ENCODE measurements at places on chromosomes 12 and 14.

- no peak for DNase-seq
Observed at GRCh38 chr12:124476011-124476400, 91.4 kb downstream of the NCOR2 start.

GRCh38 chr12:65546528-65546927 lies 268.0 kb downstream of the MSRB3 start:
- DNase-seq, result no peak

DNA sequence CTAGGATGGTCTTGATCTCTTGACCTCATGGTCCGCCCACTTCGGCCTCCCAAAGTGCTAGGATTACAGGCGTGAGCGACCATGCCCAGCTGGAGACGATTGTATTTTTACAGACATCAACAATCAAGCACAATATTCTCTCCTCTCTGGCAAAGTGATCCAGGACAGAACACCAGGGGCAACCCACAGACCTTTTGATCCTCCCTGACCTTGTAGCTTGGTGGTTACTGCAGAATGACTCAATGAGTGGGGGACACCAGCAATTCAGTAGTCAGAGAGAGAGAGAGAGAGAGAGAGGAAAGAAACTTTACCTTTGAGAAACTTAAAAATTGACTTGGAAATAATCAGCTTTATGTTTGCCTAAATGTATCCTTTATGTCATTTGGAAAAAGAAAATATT lies 51.2 kb downstream of the DRAM1 start:
- no peak for DNase-seq

GRCh38 chr12:106585105-106585520 lies 2.3 kb downstream of the RFX4 start:
- DNase-seq, result no peak

- no peak for DNase-seq
Observed at GRCh38 chr14:79608446-79608845, 602.9 kb downstream of the DIO2 start.

DNA sequence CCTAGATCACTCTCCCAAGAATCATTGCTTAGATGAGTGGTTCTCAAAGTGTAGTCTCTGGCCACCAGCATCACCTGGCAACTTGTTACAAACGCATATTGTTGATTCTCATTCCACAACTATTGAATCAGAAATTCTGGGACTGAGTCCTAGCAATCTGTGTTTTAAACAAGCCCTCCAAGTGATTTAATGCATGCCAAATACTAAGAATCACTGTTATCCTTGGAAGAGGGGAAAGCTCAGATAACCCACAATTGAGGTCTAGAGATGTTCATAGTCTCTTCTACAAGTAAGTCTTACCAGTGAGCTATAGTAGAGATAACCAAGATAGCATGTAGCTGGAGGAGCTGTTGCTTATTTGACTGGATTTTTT lies 666.6 kb downstream of the DIO2 start:
- DNase-seq, result no peak

- no peak for DNase-seq
Observed at GRCh38 chr12:55842681-55843429, at the start of gene MMP19. MMP19 (minus strand) TSS chr12:55842936; CDS start chr12:55842830, 106 bp downstream.

DNA sequence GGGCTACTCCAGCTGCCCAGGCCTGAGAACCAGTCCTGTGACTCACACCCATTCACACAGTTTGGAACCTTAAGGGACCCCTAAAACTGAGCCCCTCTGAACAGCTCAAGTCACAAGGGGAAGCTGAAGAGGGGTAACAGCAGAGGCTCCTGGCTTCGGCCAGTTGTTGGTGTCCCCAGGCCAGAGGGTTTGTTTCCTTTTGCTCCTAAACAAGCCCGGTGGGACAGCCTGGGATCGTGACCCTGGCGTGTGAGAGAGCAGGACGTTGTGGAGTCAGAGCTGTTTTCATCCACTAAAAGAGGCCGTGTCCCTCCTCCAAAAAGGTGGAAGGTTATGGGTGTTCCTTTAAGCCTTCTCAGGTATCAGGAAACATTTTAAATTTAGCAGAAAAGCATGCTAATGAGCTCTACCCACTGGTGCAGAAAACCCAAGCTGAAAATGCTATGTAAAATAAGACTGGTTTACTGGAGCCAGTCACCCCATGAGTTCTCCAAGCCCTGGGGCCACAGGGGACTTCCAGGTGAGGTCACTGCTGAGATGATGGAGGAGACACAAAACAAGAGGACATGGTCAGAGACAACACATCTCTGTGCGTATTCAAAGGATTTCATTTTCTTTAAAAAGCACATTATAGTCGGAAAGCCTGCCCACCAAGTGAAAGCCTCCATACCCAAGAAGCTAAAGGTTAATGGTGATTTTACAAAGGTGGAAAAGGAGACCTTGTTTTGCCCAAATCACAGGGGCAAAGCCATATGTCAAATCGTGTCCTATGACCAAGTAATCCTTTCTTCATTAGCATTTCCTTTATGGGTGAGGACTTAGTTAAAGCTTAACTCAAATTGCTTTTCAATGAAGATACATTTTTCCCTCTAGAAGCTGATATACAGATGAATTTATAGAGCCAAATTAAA lies 14.1 kb downstream of the PRKAB1 start:
- peak; percentile 15 for DNase-seq

DNA sequence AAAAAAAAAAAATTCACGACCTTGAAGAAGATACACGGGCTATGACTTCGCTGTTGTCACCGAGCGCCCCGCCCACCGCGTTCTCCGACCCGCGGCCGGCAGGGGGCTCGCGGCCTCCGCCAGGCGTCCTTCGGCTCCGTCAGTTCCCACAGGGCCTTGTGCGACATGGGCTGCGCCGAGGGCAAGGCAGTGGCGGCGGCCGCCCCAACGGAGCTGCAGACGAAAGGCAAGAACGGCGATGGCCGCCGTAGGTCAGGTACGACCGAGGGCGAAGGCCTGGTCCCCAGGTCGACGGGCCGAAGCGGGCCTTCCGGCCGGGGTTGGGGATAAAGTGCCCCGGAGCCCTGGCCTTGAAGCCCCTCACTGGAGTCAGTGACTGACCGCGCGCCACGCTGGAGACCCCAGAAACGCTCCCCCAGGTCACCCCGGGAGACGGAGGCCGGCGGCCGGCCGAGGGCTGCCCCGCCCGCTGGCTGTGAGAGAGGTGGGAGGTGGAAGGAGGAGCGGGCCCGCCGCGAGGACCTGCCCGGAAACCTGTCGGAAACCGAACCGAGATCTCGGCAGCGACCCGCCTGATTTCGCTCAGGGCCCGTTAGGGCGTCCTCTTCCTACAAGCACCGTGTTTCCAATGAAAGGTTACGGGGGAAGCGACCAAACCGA lies at the start of gene TXNRD1:
TXNRD1 (plus strand) TSS at position 142 of the 660 bp plus-strand sequence; CDS start at position 166, 24 bp downstream.
- DNase-seq, result peak; percentile 90

- DNase-seq, result no peak
Observed at GRCh38 chr12:110917961-110918360, 2.4 kb downstream of the MYL2 start.

GRCh38 chr14:73236157-73236556 lies 1.1 kb upstream of the PAPLN start:
- DNase-seq, result no peak

DNA sequence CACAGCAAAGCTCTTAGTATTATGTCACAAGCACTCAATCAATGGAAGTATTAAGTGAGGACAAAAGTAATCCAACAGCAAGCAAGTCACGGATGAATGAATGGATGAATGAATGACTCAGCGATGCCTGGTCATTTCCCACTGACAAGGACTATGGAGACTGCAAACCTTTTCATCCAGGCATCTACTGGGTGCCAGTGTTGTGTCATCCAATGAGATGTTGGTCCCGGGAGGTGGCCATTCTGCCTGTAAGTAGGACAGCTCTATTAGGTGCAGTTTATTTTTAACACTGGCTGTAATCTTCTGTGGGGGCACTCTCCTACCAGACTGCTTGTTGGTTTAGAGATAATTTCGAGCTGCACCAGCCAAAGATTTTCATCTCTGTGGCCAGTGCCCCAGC lies 39.4 kb downstream of the STAB2 start:
- peak; percentile 17 for DNase-seq

- DNase-seq, result no peak
Observed at GRCh38 chr14:84622357-84622756, 907.6 kb upstream of the FLRT2 start.

DNA sequence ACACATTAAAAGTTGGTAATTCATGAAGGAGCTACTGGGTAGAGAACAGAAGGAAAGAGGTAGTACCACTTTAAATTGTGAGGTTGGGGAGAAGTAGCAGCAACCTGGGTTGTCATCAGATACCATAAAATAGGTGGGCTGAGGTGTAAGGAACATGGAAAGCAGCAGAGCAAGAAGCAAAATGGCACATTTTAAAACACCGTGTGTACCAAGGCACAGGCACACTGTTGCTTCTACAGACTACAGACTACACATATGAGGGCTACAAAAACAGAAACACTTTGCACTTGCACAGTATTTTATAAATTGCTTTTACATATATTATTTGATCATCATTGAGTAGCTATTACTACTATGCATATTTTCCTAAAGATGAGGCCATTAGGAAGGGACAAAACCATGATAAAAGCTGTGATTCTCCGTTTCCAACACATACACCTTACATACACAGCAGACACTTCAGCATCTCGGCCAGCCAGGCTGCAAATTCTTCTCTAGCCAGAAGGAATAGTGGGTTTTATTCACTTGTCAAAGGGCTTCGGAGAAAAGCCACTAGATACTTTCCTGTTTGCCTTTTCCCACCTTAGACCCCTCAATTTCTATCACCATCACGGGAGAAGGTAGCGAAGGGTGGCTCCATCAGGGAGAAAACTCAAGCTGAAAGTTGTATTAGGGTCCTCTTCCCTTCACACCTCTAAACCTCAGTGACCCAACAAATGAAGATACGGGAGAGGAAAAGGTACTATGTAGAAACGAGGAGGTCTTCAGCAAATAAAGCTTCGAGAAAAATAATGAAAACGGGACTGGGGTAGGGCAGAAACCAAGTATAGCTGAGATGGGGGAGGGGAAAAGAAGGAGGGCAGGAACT lies 1.6 kb downstream of the PYM1 start:
- peak; percentile 16 for DNase-seq

- no peak for DNase-seq
Observed at GRCh38 chr14:61513986-61514830, 181.1 kb upstream of the HIF1A start.

DNA sequence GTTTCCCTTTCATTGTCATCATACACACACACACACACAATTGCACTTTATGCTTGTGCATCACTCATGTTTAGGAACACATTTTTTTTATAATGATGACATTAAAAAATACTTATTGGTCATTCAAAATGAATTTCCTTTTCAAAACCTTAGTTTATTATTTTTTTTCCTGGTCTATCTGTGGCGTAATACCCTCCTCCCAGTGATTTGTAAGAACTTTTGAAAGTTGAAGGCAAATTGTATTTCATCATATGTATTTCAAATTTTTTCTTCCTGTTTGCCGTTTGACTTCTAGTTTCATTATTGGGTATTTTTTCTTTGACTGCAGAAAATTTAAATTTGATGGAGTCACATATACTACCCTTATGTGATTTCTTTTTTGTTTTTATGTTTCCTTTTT lies 2.5 kb upstream of the LRRK2 start:
- DNase-seq, result no peak

- DNase-seq, result no peak
Observed at GRCh38 chr12:62382526-62382925, 84.1 kb upstream of the MON2 start.

DNA sequence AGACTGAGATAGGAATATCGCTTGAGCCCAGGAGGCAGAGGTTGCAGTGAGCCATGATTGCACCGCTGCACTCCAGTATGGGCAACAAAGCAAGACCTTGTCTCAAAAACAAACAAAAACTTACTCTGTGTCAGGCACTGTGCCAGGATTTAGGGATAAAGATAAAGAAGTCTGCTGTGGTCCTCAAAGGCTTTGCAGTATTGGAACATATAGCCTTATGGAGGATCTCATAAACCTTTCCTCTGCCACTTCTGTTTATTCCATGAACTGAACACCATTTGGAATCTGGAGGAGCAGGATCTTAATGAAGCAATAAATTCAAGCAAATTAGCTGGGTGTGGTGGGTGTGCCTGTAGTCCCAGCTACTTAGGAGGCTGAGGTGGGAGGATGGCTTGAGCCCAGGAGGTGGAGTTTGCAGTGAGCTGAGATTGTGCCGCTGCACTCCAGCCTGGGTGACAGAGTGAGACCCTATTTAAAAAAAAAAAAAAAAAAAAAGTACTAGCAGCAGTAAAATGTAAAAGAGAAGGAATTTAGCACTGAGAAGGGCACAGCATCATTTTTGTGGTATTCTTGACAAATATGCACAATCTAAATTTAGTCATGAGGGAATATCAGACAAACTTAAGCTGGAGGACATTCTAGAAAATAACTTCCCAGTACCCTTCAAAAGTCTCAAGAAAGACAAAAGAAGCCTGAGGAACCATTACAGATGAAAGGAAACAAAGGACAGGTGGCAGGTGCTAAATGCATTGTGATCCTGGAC lies 27.1 kb downstream of the BMAL2 start:
- DNase-seq, result no peak

- DNase-seq, result no peak
Observed at GRCh38 chr12:94570161-94570560, 80.2 kb downstream of the TMCC3 start.

GRCh38 chr14:102461490-102462338 lies 47.9 kb downstream of the ANKRD9 start:
- DNase-seq, result no peak

DNA sequence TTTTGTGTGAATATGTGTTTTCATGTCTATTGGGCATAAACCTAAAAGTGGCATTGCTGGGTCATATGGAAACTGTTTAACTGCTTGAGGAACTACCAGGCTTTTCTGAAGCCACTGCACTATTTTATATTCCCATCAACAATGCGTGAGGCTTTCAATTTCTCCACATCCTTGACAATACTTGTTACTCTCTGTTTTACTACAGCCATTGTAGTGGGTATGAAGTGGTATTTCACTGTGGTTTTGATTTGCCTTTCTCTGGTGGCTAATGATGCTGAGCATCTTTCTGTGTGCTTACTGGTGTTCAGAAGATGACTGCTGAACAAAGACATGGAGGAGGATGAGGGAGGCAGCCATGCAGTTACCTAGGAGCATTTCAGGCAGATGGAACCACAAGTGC lies 13.2 kb upstream of the TDG start:
- no peak for DNase-seq

DNA sequence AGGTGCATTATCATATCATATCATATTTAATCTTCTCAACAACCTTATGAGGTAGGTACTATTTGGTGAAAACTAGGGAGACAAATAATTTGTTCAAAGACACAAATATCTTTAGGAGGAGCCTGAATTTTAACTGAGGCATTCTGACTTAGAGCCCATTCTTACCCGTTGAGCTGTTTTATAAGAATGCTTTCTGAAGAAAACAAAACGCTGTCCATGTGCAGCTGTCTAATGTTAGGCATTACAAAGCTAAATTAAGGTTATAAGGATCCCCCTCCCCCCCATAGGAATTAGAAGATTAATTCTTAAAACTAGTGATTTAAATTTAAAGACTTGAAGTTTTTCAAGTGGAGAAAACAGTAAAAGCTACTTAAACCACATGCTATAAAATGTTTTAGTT lies 6.4 kb downstream of the KTN1 start:
- no peak for DNase-seq

- DNase-seq, result peak; percentile 53
Observed at GRCh38 chr14:94485944-94486841, 10.2 kb upstream of the SERPINA9 start.

- DNase-seq, result no peak
Observed at GRCh38 chr14:78010688-78011087, 159.5 kb upstream of the NRXN3 start.

All from activated CD4-positive, alpha-beta T cell treated with anti-CD3 and anti-CD28 coated beads for 48 hours (primary cell).